ENCODE measurements at places on chromosomes 7 and 10. TPM values are rescaled to one million over a fixed set of nuclear protein-coding genes. Genes with fewer than 3 reads are reported as not detected.

Gene RGR
- not detected for total RNA-seq

Gene THSD7A
- total RNA-seq = 2.4 TPM

Gene CYP2C19
- total RNA-seq = not detected

Gene SLC13A4
- total RNA-seq = not detected

Gene ZPBP
- not detected for total RNA-seq

Gene BEND7
- total RNA-seq = 10.6 TPM
